ENCODE measurements at places on chromosomes 5 and 9.
A peak's percentile ranks its signal among the peaks of the same experiment; 100 is the strongest.

DNA sequence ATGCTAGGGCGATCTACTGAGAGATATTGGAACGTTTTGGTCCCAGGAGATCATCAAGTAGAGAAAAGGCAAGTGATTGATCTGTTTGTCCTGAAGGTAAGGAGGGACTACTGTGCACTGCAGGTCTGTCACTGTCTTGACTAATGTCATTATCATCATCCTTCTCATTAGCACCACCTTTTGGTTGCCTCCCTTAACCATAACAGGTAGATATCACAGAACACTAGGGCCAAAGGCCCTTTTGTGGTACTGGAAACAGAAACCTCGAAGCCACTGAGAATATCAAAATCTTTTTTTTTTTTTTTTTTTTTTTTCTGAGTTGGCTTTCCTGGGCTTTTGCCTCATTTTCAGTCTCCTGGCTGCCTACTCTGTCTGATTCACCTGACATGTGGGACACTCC is 134.0 kb downstream of the KCTD16 start:
- no peak for DNase-seq

GRCh38 chr5:141384471-141385267 is 2.1 kb downstream of the PCDHGA7 start:
- no peak for DNase-seq

DNA sequence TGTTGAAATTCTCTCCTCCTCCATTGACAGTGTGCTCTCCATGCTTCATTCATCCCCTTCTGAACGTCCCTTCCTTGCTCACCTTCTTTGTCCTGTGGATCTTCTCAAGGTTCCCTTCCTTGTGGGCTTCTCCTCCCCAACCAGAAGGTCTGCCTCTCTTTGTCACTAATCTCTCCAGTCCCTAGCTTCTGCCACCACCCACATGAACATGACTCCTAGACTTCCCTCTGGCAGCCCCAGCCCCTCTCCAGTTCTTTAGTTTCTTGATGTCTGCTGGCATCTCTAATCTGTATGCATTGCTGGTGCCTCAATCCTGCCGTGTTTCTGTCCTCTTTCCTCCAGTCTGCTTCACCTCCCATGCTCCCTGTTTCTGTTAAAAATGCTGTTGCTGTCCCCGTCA is 79.3 kb downstream of the ARHGAP26 start:
- no peak for DNase-seq

DNA sequence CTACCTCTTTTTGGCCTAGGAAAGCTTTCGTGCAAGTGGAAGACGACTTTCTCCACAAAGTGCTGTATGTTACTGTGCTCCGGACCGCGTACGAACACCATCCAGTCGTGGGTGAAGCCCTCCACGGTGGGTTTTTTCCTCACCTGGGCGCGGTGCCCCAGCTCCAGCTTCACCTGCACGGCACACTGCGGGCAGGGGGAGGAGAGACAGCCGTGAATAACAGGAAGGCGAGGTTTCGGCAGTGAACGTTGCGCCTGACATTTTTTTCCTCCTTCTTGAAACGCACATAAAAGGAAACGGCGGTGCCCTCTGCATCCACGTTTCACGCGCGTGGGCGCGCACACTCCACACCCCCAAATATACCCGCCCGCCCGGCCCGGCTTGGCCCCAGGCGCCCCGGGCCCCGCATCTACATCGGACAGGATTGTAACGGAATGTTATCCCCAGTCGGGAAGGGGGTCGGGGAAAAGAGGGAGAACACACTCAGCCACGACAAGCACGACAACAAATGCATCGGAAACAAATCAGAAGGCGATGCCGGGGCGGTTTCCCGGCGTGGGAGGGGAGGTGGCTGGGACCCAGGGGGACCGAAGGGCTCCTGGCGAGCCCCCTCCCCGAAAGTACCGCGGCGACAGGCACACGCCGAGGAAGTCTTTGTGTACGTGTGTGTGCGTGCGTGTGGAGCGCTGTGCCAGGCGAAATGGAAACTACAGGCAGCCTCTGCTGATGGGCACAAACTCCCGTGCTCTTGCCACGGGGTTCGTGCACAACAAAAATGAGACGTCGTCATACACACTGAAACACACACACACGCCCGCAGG is 1.4 kb downstream of the MLLT3 start:
- DNase-seq = peak; percentile 47

- no peak for DNase-seq
These were observed 83.0 kb upstream of the GNA14 start for GRCh38 chr9:77731008-77731698.

- no peak for DNase-seq
These were observed 181.0 kb upstream of the NFIL3 start for GRCh38 chr9:91604451-91605179.

DNA sequence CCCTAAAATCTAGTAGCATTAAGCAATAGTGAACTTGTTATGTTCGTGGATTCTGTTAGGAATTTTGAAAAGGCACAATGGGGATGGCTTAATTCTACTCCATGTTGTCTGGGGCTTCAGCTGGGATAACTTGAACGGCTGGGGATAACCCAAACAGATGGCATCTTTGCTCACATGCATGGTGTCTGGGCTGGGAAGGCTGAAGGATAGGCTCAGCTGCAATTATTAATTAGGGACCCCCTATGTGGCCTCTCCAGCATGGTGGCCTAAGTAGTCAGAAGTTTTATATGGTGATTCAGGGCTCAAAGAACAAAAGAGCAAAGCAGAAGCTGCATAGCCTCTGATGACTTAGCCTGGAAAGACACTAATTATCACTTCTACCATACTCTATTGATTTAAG is 551.1 kb downstream of the PSAT1 start:
- no peak for DNase-seq

DNA sequence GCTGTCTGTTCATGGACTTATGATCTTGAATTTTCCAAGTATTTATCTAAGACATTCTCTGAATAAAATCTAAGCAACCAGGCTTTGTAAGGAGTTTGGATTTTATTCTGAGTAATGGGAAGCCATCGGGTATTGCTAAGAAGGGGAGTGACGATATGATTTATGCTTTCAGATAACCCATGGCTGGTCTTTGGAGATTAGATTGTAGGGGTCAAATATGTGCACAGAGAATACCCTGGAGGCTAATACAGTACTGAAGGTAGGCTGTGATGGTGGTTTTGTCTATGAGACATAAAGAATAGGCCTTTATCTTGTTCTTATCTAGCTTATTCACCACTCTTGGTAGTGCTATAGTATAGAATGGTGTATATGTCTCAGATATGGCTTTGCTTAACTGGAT is 60.0 kb upstream of the C5orf46 start:
- DNase-seq = no peak

DNA sequence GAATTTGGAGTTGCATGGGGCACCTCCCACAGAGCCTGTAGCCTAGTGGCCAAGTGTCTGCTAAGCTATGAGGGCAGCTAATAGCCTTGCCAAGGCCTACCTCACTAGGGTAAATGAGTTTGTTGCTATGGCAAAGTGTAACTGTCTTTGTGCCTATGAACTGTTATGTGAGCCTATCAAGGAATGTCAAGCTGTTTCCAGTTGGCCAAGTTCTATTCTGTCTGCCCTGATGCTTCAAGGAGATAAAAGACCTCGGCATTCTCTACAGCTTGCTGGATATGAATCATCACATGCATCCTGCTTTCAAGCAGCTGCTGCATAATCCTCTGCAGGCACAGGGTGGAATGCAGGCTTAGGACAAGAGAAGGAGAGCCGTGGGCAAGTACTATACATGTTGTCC is 69.8 kb upstream of the CCDC112 start:
- DNase-seq = no peak

DNA sequence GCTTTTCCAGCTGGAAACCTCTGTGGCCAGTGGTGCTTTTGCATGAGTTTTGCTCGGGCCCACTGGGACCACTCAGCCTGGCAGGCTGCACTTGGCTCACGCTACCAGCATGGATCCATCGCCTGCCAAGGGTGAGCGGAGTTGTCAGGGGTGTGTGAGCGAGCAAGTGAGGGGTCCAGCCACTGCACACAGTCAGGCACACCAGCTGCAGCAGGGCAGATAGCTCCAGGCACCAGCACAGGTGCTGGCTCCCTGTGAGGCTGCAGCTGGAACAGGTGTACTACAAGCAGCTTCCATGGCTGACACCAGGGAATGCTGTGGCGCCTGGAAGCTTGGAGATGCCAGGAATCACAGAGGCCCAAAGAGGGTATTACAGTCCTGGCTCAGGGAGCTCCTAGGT is 391.2 kb upstream of the SGCD start:
- no peak for DNase-seq

DNA sequence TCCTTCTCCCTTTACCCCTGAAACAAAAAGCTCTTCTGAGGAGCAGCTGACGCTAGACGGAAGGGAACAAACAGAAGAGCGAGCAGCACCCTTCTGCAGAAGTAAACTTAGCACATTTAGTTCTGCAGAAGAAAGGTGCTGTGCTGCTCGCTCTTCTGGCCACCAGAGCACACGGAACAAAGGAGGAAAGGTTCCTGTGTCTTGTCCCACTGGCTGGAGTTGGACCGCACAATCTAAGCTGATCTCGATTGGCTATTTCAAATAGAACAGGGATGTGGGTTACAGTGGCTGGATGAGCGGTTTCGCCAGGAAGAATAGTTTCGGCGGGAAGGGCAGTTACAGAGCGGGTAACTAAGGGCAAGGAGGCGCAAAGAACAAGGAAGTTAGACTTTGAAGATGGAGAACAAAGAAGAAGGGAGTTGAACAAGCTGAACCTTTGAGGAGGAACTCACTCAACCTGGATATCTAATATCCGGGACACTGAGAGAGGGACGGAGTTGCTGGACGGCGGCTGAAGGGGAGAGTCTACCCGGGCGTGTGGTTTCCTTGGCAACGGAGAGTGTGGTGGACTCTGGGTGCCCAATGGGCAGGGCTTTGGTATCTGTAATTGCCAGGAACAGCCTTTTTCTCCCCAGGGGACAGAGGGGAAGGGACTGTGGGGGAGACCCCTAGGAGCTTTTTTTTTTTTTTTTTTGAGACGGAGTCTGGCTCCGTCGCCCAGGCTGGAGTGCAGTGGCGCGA is 7.1 kb downstream of the GTF3C5 start:
- no peak for DNase-seq

- DNase-seq = no peak
These were observed 130.9 kb downstream of the CD180 start for GRCh38 chr5:67065696-67066095.
